Mesothelial cell of epicardium (in vitro differentiated cells): ENCODE measurements at places on chromosomes 6 and 20.

- no peaks in the 10 kb centered on the region for H3K36me3 ChIP-seq
- no peak overlapping the region for H3K4me3 ChIP-seq
- no peaks in the 10 kb centered on the region for H3K4me1 ChIP-seq
- H3K27me3 ChIP-seq: no peaks in the 10 kb centered on the region
Measured at GRCh38 chr6:49233483-49233882, 229.6 kb downstream of the MMUT start.

DNA sequence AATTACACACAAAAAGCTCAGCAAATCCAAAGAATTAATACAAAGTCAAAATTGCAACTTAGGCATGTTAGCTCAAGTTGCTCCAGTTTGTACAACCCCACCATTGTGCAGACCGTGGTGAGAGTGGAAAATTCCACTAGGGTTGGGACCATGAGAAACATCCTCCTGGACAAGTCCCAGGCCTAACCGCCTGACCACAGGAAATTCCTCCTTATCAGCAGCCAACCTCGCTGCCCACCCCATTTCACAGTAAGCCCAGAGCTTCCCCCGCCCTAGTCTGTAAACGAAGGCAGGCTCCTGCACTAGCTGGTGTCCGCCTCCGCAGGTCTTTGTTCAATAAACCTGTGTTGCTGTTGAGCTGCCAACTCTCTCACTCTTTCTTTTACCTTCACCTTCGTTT, 1023.3 kb downstream of the EYS start:
- H3K4me3 ChIP-seq: no peak overlapping the region
- H3K4me1 ChIP-seq: no peaks in the 10 kb centered on the region
- H3K27me3 ChIP-seq: no peaks in the 10 kb centered on the region
- DNase-seq: no peak
- peak overlapping the region; percentile 43 for H3K27ac ChIP-seq
- H3K36me3 ChIP-seq: no peaks in the 10 kb centered on the region

- no peak for DNase-seq
- no peaks in the 10 kb centered on the region for H3K36me3 ChIP-seq
- peaks cover 12% of the 10 kb centered on the region for H3K4me1 ChIP-seq
- peaks cover 99% of the 10 kb centered on the region for H3K27me3 ChIP-seq
Measured at GRCh38 chr6:105985098-105985815, 100.9 kb upstream of the PRDM1 start.

GRCh38 chr6:39493174-39493573, 170.7 kb upstream of the KCNK16 start:
- peaks cover 8% of the 10 kb centered on the region for H3K4me1 ChIP-seq
- no peak overlapping the region for H3K4me3 ChIP-seq
- DNase-seq: no peak
- peaks cover 1% of the 10 kb centered on the region for H3K27me3 ChIP-seq
- H3K27ac ChIP-seq: peak overlapping the region; percentile 22

DNA sequence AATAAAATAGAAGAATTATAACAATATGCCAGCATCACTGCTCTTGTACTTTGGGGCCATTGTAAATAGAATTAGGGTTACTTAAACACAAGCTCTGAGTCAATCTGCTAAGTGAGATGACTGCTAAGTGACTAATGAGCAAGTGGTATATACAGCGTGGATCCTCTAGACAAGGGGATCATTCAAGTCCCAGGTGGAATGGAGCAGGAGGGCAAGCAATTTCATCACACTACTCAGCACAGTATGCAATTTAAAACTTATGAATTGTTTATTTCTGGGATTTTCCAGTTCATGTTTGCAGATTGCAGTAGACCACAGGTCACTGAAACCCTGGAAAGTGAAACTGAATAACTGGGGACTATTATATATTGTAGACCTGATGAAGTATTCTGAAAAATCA, 235.3 kb downstream of the BTBD3 start:
- no peaks in the 10 kb centered on the region for H3K4me1 ChIP-seq
- H3K27ac ChIP-seq: no peak overlapping the region
- no peaks in the 10 kb centered on the region for H3K36me3 ChIP-seq
- no peaks in the 10 kb centered on the region for H3K27me3 ChIP-seq

GRCh38 chr6:34696189-34696738, 303 bp downstream of the ILRUN start:
- H3K4me1 ChIP-seq: peaks cover 33% of the 10 kb centered on the region
- H3K27ac ChIP-seq: peak overlapping the region; percentile 80
- no peaks in the 10 kb centered on the region for H3K27me3 ChIP-seq
- H3K36me3 ChIP-seq: no peaks in the 10 kb centered on the region
- peak overlapping the region; percentile 95 for H3K4me3 ChIP-seq
- no peak for DNase-seq

DNA sequence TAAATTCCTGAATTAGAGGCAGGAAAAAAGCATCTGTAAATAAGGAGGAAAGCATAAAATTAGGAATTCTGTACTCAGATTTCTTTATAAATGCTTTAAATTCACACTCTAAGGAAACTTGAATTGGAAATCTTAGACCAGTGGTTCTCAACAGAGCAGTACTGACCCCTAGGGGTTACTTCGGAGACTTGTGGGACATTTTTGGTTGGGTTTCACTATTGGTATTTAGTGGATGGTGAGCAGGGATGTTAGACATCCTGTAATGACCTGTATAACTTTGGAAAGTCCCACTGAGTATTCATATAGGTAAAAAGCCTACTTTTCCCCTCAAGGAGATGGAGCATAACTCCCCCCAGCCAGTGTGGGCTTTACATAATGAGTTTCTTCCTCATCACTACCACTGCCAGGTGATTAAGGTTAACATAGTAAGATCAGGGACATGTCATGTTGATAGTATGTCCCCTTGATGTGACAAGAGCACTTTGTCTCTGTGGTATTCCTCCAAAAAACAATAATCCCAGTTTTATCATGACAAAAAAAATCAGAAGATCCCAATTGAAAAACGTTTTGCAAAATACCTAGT, 31.0 kb downstream of the GLO1 start:
- DNase-seq: no peak
- no peak overlapping the region for H3K4me3 ChIP-seq
- H3K4me1 ChIP-seq: no peaks in the 10 kb centered on the region
- no peak overlapping the region for H3K27ac ChIP-seq
- H3K27me3 ChIP-seq: no peaks in the 10 kb centered on the region

GRCh38 chr6:107607116-107607515, 117.2 kb downstream of the SOBP start:
- no peaks in the 10 kb centered on the region for H3K36me3 ChIP-seq
- no peak for DNase-seq
- peaks cover 41% of the 10 kb centered on the region for H3K4me1 ChIP-seq
- H3K27me3 ChIP-seq: no peaks in the 10 kb centered on the region
- peak overlapping the region; percentile 41 for H3K27ac ChIP-seq

DNA sequence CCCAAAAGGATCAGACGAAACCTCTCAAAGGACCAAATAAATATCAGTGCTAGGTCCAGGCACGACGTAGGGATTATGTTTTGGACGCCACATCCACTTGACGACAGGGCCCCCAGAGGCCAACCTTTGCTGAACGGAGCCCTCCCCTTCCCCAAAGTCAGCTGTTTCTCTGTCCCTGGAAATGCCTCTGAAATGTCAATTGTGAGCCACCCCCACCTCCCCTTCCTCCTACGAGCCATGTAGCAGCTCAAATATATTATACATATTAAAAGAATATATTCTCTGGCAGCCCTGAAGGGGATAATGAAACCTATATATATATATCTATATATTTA, 39.6 kb upstream of the BLCAP start:
- peaks cover 35% of the 10 kb centered on the region for H3K4me1 ChIP-seq
- H3K27me3 ChIP-seq: peaks cover 25% of the 10 kb centered on the region
- H3K27ac ChIP-seq: no peak overlapping the region
- H3K4me3 ChIP-seq: no peak overlapping the region

GRCh38 chr20:62768551-62769287, 27.6 kb upstream of the MRGBP start:
- no peaks in the 10 kb centered on the region for H3K36me3 ChIP-seq
- peaks cover 63% of the 10 kb centered on the region for H3K4me1 ChIP-seq
- no peaks in the 10 kb centered on the region for H3K27me3 ChIP-seq
- peak; percentile 54 for DNase-seq

DNA sequence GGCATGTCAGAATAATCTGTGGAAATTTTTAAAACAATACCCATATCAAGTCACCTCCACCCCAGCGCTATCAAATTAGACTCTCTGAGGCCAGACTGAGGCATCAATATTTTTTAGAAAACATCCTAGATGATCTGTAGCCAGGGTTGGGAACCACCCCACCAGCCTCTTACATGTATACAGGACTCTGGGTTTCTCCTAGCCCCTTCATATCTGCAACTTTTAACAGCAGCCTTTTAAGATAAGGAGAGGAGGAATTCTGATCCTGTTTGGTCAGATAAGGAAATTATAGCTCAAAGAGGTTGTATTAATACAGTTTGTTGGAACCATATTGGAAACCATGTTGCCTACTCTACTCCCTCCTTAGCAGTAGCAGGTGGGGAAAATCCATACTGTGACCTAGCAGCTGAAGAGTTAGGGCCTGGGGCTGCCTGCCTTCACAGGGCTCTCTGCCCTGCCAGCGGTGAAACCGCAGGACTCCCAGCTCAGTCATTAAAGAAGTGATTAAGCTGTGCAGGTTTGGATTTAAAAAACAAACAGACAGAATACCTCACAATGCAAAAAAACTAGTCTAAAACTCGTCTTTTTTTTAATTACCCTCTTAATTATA, 30.0 kb downstream of the BRPF3 start:
- peak overlapping the region; percentile 30 for H3K27ac ChIP-seq
- no peak overlapping the region for H3K4me3 ChIP-seq
- no peak for DNase-seq
- H3K36me3 ChIP-seq: peaks cover 50% of the 10 kb centered on the region

- no peaks in the 10 kb centered on the region for H3K36me3 ChIP-seq
- H3K4me3 ChIP-seq: no peak overlapping the region
- DNase-seq: no peak
- H3K27ac ChIP-seq: no peak overlapping the region
- peaks cover 8% of the 10 kb centered on the region for H3K4me1 ChIP-seq
Measured at GRCh38 chr6:54427396-54427937, 119.2 kb downstream of the TINAG start.

- no peak overlapping the region for H3K27ac ChIP-seq
- no peak overlapping the region for H3K4me3 ChIP-seq
- no peak for DNase-seq
Measured at GRCh38 chr20:32007787-32008616, 2.2 kb upstream of the CCM2L start.

- no peaks in the 10 kb centered on the region for H3K4me1 ChIP-seq
- peak overlapping the region; percentile 34 for H3K27ac ChIP-seq
- no peak for DNase-seq
- peaks cover 18% of the 10 kb centered on the region for H3K36me3 ChIP-seq
- H3K4me3 ChIP-seq: no peak overlapping the region
Measured at GRCh38 chr6:154805288-154805911, 72.2 kb downstream of the SCAF8 start.

DNA sequence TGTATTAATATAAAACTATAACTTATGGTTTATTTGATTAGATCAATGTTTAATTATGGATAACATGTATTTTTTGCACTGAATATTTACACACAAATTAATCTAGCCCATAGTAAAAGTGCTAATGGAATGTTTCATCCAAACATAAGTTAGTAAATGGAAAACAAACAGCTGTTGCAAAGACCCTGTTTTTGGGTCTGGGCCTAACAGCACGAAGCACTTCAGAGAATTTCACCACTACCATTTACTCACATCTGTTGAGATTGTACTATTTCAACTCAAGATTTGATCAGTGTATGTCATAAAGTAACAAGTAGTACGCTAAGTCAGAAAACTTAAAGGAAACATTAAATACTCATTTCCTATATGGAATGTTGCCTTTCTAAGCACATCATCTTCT, 359.6 kb downstream of the LAMA2 start:
- no peaks in the 10 kb centered on the region for H3K27me3 ChIP-seq
- H3K27ac ChIP-seq: no peak overlapping the region
- DNase-seq: no peak
- peaks cover 2% of the 10 kb centered on the region for H3K36me3 ChIP-seq

GRCh38 chr6:112413780-112414179, 66.7 kb downstream of the RFPL4B start:
- no peaks in the 10 kb centered on the region for H3K27me3 ChIP-seq
- H3K4me3 ChIP-seq: no peak overlapping the region
- peaks cover 4% of the 10 kb centered on the region for H3K36me3 ChIP-seq
- no peak for DNase-seq

- no peaks in the 10 kb centered on the region for H3K36me3 ChIP-seq
- no peak overlapping the region for H3K4me3 ChIP-seq
- no peak for DNase-seq
- peak overlapping the region; percentile 74 for H3K27ac ChIP-seq
- H3K27me3 ChIP-seq: no peaks in the 10 kb centered on the region
Measured at GRCh38 chr6:150408842-150409241, 40.0 kb downstream of the IYD start.

DNA sequence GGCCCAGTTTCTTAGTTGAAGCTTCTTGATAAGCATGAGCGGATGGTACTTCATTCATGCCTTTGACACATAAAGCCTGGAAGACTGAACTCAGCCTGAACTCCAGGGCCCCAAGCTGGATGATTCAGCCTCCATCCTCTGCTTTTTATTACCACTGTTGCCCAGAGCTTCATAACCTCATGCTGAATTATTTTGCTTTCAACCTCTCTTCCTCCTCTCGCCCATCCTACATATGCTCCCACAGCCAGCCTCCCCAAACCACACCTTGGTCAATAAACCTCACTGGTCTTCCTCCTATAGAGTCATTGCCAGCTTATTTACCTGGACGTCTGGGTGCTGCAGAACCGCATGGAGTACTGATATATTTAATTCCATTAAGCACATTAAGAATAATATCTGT, 59.4 kb downstream of the SLC35B3 start:
- no peak overlapping the region for H3K27ac ChIP-seq
- H3K27me3 ChIP-seq: no peaks in the 10 kb centered on the region
- no peaks in the 10 kb centered on the region for H3K36me3 ChIP-seq
- H3K4me1 ChIP-seq: peaks cover 4% of the 10 kb centered on the region
- no peak for DNase-seq

DNA sequence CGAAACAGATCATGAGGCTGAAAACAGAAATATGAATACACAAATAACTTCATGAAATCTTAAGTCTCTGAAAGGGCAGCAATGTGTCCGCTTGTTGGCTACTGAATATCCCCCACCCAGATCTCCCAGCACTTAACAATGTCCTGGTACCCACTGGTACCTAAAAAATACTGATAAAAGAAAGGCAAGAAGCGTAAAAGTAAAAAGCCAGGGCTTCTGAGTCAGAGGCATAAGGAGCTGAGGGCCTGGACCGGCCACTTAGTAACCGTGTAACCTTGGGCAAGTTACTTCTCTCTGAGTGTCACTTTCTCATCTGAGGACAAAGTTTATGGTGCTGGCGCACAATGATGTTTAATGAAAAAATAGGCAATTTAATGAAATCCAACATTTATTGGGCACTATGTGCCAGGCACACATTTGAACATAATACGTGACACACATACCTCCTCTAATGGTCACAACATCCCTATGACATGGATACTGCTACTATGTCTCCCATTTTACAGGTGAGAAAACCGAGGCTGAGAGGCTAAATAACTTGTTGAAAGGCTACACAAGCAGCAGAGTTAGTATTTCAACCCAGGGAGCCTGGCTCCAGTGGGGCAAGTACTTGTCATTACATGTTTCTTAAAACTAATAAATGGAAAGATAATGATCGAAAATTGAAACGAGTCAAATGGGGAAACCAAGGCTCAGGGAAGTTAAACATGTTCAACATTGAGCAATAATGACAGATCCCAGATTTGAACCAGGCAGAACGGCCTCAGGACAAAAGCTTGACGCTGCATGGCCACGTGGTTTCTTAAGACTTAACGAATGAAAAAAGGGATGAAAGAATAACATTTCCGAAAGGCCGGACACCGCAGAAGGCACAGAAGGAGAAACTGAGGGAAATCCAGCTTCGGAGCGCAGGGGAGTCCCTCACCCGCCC, 828 bp downstream of the TP53RK start:
- peaks cover 14% of the 10 kb centered on the region for H3K36me3 ChIP-seq
- DNase-seq: no peak
- H3K4me3 ChIP-seq: peak overlapping the region; percentile 87
- H3K27ac ChIP-seq: peak overlapping the region; percentile 98
- H3K4me1 ChIP-seq: peaks cover 22% of the 10 kb centered on the region
- H3K27me3 ChIP-seq: no peaks in the 10 kb centered on the region
